Putamen (tissue), 1 donor: ENCODE measurements at places on chromosomes 6 and 20.

DNA sequence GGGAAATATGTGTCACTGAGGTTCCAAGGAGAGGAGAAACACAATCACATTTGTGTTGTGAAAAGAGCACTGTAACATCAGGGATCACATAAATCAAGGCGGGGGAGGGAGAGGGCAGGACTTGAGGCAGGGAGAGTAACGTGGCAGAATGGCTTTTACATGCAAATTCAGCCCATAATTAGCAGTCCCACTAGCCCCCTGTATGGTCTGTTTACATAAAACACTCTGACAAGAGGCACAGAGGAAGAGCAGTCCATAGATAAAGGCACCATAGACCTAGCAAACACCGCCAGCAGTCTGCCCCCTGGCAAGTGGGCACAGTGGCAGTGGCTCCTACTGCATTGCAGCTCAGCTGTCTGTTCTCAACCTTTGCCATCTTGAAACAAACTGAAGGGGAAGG lies 82.7 kb downstream of the LYRM2 start:
- DNase-seq = no peak

GRCh38 chr6:2108700-2109306 lies 136.6 kb downstream of the GMDS start:
- no peak for DNase-seq

DNA sequence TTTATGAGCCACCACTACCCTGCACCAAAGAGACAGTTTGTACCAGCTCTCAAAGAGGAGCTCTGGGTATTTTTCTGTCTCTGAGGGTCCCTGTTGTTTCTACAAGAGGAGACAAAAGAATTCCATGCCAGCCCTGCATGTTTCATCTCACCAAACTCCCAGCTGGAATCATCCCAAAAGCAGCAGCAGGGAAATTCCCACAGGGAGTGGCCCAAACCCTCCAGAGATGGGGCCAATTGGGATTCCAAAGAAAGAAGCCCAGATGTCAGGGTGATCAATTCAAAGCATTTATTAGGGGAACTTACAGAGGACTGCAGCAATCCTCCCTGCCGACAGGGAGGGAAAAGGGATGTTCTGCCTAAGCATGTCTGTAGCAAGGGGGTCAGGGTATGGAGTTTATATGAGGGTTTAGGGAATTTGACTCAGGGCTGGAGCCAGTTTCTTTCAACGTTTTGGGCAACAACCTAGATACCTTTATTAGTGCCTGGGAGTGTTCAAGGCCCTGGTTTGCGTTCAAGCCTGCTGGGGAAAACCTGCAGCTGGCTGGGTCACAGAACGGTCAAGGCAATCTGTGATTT lies 47.2 kb downstream of the MUC22 start:
- DNase-seq = no peak

DNA sequence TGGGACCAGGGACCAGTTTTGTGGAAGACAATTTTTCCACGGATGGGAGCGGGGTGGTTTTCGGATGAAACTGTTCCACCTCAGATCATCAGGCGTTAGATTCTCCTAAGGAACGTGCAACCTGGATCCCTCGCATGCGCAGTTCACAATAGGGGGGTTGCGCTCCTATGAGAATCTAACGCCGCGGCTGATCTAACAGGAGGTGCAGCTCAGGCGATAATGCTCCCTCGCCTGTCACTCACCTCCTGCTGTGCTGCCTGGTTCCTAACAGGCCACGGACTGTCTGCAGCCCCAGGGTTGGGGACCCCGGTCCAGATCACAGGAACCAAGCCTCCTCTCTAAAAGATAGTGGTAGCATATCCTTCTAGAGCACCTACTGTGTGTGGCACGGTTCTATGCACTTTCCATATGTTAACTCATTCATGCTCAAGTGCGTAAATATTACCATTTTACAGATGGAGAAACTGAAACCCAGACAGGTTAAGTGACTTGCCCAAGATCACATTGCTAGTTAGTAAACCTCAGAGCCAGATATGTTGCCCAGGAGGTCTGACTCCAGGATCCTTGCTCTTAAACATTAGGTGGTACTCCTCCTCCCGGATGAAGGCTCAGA lies 25.3 kb downstream of the SPDEF start:
- DNase-seq = no peak

- no peak for DNase-seq
Observed at GRCh38 chr6:111015389-111016124, 33.7 kb downstream of the RPF2 start.

DNA sequence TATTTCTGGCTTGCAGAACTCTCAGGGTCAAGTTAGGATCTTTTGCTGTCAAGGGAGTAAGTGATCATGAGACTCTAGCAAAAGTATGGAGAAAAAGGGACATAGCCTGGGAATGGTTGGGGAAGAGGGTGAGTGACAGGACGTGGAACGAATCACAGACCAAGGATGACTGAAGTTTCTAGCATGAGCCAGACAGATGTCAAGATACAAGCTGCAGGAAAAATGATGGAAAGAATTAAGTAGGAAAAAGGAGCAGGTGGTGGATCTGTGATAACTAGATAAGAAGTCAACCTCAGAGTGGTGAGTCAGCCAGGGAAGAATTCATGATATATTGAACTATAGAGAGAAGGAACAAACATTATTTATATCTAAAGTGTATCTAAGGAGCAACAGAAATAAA lies 159.8 kb upstream of the SYNDIG1 start:
- DNase-seq = no peak
